ENCODE measurements at places on chromosomes 6 and 20.

- DNase-seq = no peak
Measured at GRCh38 chr6:69343851-69344250, 453.0 kb downstream of the LMBRD1 start.

DNA sequence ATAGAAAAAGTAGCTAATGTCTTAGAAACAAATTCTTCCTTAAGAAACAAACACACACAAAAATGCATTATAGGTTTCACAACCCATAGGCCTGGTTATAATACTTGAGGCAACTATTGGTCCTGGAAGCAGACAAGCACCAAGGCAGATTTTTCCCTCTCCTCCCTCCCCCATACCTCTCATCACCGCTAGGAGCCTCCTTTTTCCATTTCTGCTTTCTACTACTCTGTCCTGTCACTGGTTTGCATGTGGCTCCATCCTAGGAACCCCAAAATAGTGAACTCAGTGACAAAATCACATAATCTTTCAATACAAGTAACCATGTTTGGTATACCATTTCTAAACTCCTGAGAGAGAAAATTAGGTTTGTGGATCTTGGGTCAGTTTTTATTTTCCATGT, 66.1 kb downstream of the HMGCLL1 start:
- DNase-seq = no peak

GRCh38 chr6:143187238-143187923, 126.7 kb downstream of the AIG1 start:
- DNase-seq = no peak

- DNase-seq = no peak
Measured at GRCh38 chr6:145749632-145750031, 14.3 kb upstream of the EPM2A start.

DNA sequence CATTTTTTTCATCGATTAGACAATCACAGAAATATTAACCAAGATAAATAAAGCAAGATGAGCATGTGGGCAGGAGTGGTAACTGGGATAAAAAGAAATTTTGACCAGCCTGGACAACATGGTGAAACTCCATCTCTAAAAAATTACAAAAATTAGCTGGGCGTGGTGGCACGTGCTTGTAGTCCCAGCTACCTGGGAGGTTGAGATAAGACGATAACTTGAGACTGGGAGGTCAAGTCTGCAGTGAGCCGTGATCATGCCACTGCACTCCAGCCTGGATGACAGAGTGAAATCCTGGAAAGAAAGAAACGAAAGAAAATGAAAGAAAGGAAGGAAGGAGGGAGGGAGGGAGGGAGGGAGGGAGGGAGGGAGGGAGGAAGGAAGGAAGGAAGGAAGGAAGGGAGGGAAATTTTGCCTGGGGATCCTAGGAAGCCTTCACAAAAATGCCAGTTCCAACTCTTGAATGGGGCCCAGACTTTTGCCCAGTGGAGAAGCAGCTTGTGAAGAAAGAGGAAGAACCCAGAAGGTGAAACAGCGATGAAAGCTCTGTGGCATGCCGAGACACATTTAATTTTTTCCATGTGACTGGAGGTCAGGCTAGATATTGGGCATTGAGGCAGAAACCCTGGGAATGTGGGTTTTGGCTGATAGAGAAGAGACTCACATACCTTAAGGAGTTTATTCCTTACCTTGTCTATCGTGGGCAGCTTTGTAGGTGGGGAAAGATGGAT, 20.3 kb downstream of the CCDC170 start:
- no peak for DNase-seq

DNA sequence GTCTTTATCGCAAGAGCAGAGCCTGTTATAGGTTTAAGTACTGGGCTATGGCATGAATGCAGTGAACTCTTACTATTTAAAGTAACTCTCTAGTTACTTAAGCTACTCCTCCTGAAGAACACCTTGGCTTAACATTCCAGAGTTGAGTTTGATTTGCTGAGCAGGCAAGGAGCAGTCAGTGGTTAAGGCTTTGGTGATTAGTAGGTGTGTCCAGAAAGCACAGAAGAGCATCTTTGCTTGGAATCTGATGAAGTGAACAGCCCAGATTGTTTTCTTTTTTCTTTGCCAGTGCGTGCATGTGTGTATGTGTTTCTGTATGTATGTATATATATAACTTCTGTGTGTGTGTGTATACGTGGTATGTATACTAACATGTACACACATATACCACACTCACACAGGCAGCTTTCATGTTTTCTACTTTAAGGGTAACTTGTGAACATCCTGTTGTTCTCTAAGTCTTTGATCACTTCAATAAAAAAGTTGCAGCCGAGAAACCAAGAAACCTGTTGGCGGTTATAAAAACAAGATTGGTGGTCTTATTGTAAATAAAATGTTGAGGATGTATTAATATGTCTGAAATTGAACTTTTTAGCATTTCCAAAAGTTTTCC, 56.2 kb upstream of the TULP4 start:
- no peak for DNase-seq

DNA sequence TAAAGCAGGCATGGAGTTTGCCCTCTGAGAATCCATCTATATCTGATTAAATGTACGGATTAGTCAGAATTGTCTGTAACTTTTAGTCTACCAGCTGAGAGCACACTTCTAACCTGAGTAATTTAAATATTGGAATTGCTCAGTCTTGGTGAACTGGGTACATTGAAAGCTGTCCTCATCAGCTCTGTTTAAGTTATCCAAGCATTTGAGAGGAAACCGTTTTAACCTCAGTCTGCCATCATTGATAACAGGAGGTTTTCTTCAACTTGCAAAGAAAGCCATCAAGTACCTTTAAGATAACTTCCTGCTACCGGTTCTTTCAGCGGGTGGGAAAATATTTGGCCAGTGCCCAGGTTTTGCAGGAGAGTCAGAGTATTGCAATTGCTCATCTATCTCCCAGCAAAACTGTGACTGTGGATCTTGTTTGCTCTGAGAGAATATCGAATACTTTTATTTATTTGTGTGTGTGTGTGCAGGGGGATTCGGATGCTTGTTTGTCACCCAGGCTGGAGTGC, 31.1 kb upstream of the F13A1 start:
- DNase-seq = no peak

DNA sequence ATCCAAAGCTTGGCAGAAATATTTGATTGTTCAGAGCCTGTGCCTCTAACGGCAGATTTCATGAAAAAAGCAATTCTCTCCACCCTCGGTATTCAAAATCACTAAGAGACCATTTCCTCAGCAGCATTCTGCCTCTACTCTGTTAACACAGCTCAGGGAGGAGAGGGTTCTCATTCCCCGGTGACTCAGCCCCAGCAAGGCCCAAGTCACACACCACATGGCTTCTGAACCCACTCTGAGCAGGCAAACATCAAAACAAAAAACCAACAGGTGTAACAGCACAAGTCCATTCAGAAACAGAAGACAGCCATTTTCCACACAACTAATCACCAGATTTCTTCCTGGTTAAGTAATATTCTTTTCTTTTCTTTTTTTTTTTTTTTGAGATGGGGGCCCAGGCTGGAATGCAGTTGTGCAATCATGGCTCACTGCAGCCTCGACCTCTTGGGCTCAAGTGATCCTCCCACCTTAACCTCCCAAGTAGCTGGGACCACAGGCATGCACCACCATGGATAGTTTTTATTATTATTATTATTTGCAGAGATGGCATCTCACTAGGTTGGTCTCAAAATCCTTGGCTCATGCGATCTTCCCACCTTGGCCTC, 55.4 kb downstream of the GFOD1 start:
- DNase-seq = no peak

DNA sequence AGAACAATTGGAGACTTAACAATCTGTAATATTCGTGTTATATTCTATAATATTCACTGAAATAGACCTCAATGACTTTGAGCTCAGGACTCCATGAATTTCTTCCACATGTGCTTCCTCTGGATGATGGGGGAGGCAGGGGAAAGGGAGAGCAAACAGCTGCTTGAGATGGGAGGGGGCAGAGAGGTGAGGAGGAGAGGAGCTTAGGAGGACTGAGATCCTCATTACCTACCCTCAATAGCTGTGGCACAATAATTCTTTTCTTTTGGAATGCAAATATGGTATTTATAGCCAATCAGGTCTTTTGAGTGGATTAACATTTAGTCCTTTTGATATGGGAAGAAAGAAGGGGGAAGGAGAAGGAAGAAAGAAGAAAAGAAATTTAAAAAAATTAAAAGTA, 64.1 kb upstream of the ZNF217 start:
- no peak for DNase-seq

- no peak for DNase-seq
Measured at GRCh38 chr6:139423971-139424667, 49.7 kb upstream of the CITED2 start.

DNA sequence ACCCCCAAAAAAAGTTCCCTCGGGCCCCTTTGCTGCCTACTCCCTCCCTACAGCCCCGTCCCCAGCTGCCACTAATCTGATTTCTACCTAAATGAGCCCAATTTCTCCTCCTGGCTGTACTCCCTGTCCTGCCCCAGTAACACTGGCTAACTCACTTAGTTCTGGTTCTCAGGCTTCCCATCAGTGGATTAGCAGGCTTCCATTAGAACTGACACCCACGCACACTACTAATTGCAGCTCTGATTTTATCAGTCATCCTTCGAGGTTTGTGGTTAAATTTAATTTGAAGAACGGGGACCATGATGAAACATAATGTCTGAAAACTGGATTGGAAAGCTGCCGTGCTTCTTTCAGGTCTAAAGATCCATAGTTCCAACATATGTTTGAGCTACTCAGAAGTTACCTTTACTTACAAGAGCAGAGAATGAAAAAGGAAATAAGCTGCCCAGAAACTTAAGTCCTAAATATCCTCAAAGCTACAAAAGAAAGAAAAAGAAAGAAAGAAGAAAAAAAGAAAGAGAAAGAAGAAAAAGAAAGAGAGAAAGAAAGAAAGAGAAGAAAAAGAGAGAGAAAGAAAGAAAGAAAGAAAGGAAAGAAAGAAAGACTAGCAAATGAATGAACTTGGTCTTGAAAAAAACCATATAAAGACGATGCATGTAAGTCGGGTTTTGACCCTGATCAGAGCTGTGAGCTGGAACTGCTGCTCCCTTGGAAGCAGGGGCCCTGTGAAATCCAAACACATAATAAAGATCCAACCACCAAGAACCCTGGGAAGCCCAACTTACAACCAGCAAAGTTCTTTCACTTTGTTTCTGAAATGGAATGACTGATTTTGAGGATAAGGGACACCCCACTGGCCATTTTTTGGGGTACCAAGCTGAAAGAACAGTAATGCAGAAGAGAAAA, 51.7 kb downstream of the CNKSR3 start:
- DNase-seq = no peak

DNA sequence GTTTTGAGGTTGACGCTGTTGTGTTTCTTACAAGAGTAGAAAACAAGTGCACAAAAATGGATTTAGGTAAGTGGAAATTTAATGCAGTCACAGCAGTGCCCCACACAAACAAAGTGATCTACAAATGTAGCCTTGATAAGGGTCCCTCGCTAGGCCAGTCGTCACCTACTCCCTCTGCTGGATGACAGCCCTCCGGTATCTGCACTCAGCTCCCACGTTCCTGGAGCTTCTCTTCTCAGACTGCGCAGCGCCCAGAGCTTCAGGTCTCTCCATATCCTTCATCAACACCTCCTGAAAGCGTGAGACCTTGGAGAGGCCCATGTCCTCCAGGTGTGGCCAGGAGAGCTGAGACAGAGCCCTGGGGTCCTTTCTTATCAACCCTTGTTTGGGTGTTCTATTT, 58.3 kb upstream of the MAP3K4 start:
- DNase-seq = no peak

- no peak for DNase-seq
Measured at GRCh38 chr6:19562468-19562867, 274.7 kb upstream of the ID4 start.

DNA sequence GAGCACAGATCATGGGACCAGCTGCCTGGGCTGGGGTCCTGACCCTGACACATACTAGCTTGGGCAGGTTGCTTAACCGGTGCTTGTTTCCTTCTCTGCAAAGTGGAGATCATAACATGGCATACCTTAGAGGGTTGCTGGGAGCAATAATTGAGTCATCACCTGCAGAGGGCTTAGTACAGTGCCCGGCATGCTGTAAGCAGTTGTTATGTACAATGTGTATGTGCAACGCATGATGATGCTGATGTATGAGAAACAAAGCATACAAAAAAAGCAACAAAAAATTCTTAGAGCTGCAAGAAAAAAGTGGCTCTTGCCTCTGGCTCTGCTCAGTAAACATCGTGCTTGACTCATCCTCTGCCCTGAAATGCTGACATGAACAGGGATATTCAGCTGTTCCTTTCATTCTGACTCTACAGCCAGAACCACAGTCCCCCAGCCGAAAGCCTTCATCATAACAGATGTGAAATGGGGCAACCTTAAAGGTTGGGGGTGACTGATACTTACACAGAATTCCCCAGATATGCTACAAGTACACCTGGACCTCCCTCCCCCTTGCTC, 91.7 kb downstream of the CLIC5 start:
- DNase-seq = no peak

DNA sequence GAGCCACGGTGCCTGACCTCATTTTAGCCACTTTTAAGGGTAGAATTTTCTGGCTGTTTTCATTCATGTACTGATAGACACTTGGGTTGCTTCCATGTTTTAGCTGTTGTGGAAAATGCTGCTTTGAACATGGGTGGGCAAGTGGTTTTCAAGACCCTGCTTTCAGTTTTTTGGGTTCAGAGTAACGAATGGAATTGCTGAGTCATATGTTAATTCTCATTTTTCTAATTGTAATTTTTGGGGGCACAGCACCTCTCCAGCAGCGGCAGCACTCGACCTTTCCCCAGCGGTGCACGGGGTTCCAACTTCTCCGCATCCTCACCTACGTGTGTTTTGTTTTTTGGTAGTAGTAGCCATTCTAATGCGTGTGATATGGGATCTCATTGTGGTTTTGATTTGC, 5.4 kb downstream of the NQO2 start:
- DNase-seq = no peak

GRCh38 chr20:57236813-57237584, 29.4 kb downstream of the BMP7 start:
- no peak for DNase-seq

- no peak for DNase-seq
Measured at GRCh38 chr6:53312355-53312754, 36.4 kb downstream of the ELOVL5 start.

GRCh38 chr6:3776881-3777507, 25.5 kb upstream of the PXDC1 start:
- no peak for DNase-seq

DNA sequence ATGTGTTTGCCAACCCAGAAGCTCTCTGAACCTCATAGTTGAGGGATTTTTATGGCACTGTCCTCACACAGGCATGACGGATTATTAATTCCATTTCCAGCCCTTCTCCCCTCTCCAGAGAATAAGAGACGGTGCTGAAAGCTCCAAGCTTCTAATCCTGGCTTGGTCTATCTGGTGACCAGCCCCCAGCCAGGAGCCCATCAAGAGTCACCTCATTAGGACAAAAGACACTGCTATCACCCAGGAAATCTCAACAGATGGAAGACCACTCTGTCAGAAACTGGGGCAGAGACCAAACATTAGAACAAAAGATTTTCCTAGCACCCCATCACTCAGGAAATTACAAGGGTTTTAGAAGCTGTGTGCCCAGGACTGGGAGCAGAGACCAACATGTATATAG, 48.2 kb downstream of the STMND1 start:
- no peak for DNase-seq

GRCh38 chr6:88378639-88379038, 212.5 kb upstream of the CNR1 start:
- DNase-seq = no peak

Measured in stimulated activated CD8-positive, alpha-beta memory T cell treated with anti-CD3 and anti-CD28 coated beads, Interleukin-12 subunit alpha, Interleukin-12 subunit beta, amount 100 ng/mL, for 1 hour (primary cell).